Bone marrow (tissue), 2 donors: ENCODE measurements at places on chromosomes 3 and 15.

- no peak for DNase-seq
Measured at GRCh38 chr3:57383838-57384237, 91.4 kb upstream of the ASB14 start.

DNA sequence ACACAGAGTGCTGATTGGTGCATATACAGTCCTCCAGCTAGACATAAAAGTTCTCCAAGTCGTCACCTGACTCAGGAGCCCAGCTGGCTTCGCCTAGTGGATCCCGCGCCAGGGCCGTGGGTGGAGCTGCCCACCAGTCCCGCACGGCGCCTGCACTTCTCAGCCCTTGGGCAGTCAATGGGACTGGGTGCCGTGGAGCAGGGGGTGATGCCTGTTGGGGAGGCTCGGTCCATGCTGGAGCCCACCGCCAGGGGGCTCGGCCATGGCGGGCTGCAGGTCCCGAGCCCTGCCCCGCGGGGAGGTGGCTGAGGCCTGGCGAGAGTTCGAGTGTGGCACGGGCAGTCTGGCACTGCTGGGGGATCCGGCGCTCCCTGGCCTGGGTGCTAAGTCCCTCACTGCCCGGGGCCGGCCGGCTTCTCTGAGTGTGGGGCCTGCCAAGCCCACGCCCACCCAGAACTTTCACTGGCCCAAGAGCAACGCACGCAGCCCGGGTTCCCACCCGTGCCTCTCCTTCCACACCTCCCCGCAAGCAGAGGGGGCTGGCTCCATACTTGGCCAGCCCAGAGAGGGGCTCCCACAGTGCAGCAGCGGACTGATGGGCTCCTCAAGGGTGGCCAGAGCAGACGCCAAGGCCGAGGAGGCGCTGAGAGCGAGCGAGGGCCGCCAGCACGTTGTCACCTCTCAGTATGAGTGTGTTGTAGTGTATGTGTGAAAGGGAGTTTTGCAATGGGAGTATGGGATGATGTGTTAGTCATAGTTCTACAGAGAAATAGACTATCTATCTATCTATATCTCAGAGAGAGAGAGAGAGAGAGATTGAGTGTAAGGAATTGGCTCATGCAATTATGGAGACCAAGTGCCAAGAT lies 69.0 kb downstream of the UBE2E2 start:
- no peak for DNase-seq

GRCh38 chr15:40766906-40767837 lies 2.6 kb upstream of the C15orf62 start:
- DNase-seq, result no peak

DNA sequence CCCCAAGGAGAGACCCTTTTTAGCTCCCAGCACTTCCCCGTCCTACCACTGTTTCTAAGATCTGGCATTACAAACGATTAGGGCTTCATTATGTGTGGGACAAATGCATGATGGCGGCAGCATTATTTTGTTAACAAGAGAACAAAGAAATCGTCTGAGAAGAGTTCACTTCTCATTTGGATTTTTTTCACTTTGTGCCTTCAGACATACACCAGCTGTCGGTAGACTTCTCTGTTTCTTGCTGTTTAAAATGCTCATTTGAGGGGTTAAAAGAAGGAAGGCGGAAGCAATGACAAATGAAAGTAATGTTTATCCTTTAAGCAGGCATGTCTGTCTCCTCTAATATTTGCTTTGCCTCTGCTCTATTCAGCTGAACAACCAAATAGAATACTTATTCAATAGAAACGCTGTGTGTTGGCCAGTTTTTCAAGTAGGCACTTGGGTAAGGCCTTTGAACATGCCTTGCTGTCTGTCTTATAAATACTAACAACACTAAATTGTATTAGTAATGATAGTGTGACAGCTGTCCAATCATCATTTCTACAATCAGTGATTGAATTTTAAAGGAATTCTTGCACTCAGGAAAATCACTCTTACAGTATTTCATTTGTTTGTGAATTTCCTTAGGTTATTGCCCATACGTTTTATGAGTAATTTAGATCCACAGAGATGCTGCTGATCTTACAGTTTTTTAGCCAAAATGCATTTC lies 382.4 kb downstream of the IL5RA start:
- DNase-seq, result no peak

DNA sequence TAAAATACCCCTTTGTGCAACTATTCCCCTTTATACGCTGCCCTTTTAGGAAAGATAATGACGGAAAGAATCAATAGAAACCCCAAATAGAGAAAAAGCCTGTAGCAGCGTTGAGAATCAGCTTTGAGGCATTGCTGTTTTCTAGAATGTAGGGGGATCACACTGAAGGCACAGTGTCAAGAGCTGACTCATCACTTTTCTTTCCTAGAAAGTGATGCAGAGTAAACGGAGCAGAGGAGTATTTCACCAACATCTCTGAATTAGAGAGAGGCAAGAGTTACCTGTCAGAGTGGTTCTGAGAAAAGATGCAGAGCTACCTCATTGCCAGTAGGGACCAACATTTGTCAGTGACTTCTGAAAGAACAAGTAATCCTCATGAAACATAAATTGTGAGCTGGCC lies 269.8 kb upstream of the TMC3 start:
- DNase-seq, result no peak

DNA sequence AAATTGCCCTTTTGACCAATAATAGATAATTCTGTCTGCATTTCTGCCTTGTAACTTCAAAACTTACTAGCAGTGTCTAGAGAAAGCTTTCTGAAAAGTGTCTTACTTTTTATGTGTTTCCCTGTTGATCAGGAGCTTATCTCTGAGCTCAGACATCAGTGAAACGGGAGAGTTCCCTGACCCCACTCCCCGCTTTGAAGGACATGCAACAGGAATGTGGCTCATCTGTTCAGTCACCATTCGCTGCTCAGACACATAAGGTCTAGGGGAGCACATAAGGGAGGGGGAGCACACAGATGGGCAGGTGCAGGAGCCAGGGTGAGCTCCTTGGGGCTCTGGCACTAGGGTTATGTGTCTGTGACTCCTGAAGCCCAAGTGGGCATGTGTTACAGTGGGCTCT lies 205.0 kb downstream of the FEZF2 start:
- DNase-seq, result no peak

- DNase-seq, result no peak
Measured at GRCh38 chr3:39086144-39086543, 21.3 kb downstream of the GORASP1 start.

DNA sequence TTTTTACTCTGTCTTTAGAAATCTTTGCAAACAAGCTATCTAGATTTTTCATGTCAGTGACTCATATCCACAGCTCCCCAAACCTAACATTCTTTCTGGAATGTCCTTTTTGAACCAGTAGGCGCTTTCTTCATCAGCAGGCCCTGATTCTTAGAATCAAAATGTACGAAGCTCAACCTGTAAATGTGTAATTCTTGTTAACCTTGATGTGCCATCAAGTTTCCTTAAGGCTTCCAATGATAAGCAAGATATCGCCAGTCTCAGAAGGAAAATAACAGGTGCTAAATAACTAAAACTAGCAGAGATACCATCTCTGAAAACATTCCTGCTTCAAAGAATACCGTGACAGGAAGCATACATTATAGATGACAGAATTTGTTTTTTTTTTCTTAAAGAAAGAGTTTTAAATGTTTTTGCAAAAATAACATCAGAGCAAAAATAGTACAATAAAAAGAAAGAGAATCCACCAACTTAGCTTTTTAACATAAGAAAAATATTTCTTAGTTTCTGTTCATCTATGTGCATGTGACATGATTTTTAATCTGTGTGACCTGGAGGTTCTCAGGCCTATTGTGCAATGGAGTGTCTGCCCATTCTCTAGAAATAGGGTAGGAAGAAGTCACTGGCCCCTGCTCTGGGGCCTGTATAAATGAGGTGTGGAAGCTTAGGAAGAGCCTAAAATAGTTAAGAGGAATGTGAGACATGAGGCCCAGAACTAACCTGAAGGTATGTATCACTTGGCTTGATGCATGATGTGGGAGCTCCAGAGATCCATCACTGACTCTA lies 14.7 kb upstream of the SECISBP2L start:
- DNase-seq, result no peak

DNA sequence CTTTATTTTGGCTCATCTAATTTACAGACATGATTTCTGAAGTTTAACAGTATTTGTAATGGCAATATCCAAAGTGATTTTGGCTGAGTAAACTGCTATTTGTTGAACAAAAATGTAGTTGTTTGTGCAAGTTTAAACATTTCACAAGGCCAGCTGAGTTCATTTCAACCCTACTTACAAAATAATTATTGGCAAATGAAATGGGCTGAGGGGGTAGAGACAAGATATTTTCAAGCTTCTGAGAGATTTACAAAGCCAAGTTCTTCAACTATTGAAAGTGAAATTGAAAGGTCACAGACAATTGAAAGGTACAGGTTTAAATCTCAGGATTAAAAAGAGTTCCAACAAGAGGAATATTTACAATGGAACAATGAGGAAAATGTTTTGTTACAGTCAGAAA lies 77.1 kb downstream of the DUT start:
- no peak for DNase-seq

DNA sequence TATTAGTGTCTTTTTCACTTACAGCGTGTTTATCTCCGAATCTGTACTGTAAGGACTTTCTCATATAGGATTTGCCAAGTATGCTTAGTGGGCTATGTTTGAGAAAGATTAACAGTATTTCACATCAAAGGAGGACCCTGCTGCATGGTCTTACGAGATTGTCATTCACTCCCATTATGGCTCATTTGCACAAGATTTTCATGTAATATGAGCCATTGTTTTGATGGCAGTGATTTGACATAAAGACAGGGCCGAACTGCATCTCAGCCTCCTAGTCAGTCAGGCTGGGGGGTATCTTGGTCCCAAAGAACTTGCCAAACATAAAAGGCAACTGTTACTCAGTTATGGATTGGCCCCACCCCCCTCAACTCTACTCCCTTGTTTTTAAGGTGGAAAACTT lies 205.9 kb downstream of the ZIC1 start:
- no peak for DNase-seq

DNA sequence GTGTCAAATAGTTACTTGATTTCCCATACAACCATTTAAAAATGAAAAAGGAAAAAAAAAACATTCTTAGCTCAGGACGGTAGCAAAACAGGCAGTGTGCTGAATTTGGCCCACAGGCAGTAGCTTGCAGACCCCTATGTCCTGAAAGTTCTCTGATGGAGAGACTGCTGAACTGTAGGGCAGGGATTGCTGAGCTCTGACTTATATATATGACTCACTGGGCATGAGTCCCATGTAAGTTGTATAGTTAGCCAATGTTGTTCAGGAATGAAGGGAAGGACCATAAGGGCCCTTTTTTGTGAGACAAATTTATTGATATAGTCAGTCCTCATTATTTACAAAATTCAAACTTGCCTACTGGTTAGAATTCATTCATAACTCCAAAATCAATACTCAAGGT lies 36.9 kb upstream of the FRMD4B start:
- no peak for DNase-seq

- no peak for DNase-seq
Measured at GRCh38 chr15:26790118-26790517, 17.3 kb upstream of the GABRB3 start.

DNA sequence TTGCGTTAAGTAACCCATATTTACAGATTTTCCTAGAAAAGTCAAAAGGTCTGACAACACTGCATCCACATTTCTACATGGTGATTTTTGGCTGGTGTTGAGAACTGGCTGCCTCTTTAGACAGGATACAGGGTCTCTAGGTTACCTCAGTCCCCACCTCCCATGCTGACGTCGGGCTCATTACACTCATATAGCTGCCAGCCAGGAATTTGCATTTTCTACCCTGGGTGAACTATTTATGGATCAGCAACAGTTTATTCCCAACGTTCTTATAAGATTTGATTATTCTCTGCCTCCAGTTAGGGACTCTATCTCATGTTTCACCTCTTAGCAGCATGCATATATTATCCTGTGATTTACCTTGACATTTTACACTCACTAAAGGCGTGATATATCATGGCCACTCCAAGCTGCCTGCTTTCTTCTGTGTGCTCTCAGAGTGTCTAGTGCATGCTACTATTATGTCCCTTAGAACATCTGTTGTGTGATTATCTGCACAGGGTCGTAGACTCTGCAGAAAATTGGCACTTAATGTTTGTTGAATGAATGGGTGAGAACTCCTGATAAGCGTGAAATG lies 49.0 kb downstream of the CLDN11 start:
- DNase-seq, result no peak

DNA sequence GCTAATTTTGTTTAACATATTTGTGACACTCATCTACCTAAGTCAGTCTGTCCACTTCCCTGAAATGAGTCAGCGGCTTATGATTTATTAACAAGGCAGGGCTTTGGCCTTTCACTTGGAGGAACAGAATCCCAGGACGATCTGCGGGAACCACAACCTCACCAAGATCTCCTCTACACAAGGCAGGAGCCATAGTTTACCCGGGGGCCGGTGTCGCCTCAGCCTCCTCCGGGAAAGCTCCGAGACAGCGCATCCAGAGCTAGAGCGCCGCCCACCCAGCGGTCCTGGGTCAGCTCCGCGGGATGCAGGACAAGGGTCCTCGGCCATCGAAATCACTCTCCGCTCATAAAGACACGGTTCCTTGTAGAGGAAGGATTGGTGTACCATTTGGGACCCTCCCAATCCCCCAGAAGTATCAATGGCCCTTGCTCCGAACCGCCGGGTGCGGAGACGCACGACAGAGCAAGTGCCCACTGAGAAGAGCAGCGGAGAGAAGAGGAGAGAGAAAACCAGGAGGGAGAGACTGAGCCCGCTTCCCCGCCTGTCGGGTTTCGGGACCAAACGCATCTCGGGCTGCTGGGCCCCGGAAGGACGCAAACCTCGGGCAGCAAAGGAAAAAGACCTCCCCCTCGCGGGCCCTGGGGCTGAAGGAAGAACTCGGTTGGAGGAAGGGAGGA lies 13.1 kb upstream of the ALCAM start:
- no peak for DNase-seq

DNA sequence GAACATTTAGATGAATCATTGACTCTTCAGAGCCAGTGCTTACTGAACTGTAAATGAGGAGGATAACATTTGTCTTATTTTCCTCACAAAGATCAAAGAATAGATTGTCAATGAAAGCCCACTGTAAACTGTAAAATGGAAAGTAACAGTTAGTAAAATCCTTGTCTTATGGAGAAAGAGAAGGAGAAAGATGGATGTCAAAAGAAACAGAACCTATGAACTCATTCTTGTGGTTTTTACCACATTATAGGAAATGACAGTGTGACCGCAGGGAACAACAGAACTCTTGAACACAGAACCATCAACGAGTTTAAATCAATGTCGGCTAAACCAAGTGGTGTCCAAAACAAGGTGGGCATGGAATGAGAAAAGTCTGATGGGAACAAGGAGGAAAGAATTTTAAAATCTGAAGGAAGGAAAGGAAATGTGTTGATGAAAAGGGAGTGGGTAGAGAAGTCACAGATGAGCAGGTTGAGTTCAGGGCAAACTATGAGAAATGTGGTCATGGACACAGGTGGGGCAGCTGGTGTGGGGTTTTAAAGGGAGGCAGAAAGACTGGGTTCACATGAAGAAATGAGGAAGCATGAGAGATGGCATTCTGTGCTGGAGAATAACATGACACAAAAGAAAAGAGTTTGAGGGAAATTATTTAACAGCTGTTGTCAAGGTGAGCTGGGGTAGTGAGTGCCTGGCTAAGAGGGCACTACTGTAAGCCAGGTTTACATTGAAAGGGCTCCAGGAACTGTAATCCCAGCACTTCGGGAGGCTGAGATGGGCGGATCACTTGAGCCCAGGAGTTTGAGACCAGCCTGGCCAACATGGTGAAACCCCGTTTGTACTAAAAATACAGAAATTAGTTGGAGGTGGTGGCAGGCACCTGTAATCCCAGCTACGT lies 42.4 kb upstream of the ETV5 start:
- DNase-seq, result no peak
